GM19239 (cell line): ENCODE measurements at places on chromosomes 1 and 21.

DNA sequence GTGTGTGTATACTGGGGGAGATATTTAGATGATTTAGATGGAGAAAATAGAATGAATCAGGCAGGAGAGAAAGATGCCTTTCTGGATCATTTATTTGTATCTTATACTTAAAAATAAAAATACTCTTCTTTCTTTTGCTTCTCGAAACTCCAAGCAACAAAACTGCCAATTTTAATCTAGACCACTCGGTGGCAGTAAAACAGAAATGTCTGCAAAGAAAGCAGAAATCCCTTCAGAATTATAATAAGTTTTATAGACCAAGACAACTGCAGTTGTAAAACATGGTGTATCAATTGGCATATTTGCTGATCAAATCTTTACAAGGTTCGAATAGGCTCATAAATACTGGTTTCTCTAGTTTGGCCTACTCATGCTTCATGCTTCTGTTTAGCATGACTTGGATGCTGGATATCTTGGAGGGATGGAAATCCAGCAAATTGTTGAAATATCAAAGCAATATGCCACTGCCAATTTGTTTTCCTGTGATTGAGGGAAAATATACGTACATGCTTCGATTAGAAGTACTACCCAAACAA, 15.1 kb upstream of the C1orf87 start:
- no peak for DNase-seq

DNA sequence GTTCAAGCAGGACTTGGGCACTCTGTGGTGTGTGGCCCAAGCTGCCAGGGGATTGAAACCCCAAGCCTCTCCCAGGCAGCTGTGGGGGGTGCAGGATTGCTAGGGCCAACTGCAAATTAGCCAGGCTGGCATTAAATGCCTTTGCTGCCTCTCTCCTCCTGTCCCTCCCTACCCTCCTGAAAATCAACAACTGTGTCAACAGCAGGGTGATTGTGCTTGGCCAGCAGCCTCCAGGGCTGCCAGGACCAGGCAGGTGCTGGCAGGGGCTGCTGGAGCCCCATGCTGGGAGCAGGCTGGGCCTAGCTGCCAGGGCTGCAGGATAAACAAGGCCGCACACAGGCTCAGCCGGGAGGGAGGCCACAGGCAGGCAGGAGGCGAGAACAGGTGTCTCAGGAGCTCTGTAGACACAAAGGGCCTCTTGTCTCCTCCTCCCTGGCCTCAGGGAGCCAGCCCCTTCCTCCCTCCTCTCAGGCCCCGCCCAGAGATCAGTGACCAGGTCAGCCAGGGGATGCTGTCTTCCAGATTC, 11.4 kb downstream of the SOX13 start:
- DNase-seq, result no peak

DNA sequence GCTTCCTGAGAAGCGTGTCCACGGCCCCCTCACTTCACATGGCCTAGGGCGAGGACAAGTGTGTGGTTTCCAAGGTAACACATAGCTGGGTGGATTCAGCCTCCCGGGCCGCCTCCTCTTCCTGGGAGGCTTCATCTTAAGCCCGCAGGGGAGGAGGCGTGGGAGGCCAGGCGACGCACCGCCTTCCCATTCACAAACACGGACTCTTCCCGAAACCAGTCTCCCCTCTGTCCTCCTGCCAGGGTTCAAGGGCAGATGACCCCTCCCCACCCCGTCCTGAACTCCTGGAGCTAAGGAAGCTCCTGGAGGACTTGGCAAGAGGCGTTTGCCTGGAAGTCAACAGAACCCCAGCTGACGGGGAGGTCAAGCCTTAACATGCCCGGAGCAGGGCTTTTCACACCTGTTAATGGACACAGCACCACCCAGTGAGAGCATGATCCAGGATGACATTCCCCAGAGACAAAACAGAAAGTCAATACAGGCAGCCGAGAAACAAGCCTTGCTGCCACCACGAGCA, 56.7 kb downstream of the KCNN3 start:
- DNase-seq, result no peak

DNA sequence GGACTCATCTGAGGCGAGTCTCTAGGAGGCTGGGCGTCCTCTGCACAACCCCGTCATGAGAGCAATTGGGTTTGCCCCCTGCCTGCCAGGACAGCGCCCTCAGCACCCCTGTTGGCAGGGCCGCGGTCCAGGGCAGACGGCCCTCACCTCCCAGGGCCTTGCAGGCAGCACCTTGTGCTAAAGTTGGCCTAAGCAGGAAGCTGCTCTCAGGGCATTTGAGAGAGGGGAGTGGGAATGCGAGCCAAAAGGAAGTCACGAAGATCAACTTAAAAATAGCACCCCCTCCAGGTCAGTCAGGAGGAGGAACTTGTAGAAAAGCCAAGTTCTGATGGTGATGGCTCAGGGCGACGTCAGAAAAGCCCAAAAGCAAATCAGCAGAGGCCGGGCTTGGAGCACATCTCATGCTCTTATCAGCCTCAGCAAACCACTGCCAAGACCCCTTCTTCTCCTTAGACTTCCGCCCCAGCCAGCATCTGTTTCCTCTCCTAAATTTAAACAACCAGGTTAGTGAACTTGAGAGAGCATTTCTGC, 12.6 kb upstream of the ADORA3 start:
- DNase-seq, result no peak

- no peak for DNase-seq
These were observed 356.6 kb downstream of the HHAT start for GRCh38 chr1:210685295-210685650.

- DNase-seq, result no peak
These were observed 32.9 kb downstream of the JAK1 start for GRCh38 chr1:64933296-64934070.

- no peak for DNase-seq
These were observed 7.6 kb upstream of the HSPG2 start for GRCh38 chr1:21944733-21945073.

- no peak for DNase-seq
These were observed 370.3 kb upstream of the ADGRL2 start for GRCh38 chr1:81430236-81430938.

- no peak for DNase-seq
These were observed 1084.2 kb upstream of the NCAM2 start for GRCh38 chr21:19914028-19914427.

- DNase-seq, result no peak
These were observed 91.4 kb downstream of the AKT3 start for GRCh38 chr1:243758647-243759046.

DNA sequence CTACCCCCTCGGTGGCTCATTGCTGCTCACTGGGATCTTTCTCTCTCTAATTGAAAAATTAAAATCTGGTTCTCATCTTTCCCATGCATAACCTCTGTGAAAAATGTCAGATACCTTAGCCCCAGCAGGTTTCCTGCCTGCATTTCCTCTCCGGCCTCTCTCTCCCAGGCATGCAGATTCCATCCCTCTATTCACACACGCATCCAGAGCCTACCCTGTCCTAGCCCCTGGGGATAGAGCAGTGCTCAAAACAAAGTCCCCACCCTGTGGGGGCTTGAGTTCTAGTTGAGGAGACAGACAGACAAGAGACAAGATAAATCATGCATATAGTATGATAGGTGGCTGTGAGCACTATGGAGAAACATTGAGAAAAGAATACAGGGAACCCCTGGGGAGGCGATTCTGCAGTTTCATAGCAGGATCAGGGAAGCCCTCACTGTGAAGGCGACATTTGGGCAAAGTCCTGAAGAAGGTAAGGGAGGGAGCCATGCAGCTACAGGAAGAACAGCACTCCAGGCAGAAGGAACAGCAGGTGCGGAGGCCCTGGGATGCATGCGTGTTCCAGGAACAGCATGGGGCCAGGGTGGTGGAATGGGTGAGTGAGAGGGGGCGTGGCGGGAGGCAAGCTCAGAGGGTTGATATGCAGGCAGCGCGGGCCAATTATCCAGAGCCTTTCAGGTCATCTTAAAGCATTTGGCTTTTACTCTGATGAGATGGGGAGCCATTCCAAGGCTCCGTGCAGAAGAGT, 3.5 kb upstream of the BSND start:
- DNase-seq, result no peak

GRCh38 chr1:60431593-60431992, 358.0 kb upstream of the C1orf87 start:
- DNase-seq, result no peak

- DNase-seq, result no peak
These were observed 119.7 kb downstream of the C1orf21 start for GRCh38 chr1:184506481-184506880.

DNA sequence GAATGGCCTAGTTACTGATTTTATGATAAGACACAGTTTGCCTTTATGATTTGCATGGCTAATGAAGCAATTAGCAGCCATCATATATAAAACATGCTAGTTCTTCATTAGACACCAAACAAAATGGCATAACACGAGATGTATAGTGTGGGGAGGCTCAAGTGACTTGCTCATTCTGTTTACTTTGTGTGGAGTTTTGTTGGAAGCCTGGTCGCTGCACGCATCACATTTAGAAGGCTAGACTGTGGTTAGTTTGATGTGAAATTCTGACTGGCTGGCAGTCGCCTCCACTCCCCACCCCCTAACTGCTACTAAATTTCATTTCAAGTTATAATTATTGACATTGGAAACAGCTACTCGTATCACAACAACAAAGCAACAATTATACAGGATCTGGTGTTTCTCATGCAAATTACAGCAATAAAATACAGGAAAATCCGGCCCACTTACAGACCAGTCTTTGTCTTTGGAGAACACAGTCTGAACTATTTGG, 356.1 kb downstream of the LMO4 start:
- no peak for DNase-seq

GRCh38 chr1:7086106-7086505, 300.9 kb downstream of the CAMTA1 start:
- DNase-seq, result no peak

GRCh38 chr1:83775977-83776603, 222.8 kb downstream of the TTLL7 start:
- DNase-seq, result no peak

GRCh38 chr1:17950728-17951127, 156.9 kb upstream of the IGSF21 start:
- DNase-seq, result no peak

DNA sequence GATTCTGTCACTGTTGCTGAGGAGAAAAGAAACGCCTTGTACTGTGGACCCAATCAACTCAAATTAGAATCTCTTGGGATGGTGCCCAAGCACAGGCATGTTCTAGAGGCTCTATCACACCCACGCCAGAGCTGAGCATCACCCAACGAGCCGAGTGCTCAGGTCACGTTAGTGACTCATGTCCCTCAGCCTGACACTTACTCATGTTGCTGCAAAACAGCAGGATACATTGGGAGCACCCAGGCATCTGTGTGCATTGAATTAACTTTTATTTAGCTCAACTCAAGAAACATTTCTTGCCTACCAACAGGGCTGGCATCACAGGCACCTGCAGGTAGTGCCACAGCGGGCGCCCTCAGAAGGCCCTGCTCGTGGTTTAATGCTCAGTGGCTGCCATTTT, 149.8 kb downstream of the ETS2 start:
- no peak for DNase-seq

GRCh38 chr1:214318356-214318755, 37.4 kb downstream of the SMYD2 start:
- DNase-seq, result no peak

GRCh38 chr1:159162516-159163265, 8.7 kb upstream of the CADM3 start:
- no peak for DNase-seq

DNA sequence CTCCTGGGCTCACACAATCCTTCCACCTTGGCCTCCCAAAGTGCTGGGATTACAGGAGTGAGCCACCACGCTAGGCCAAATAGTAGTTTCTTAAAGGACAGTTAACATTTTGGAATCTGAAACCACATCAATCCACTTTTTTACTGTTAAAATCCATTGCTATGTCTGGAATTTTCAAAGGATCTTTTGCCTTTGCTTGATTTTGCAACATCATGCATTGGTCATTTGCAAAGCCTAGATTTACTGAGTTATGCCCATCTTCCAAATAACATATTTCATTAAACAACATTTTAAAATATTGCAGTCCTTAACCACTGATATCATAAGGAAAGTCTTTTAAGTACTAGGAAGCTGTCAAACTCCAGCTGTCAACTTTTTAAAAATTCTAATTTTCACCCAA, 3.3 kb downstream of the POGZ start:
- DNase-seq, result no peak

GRCh38 chr21:35974775-35975174, 85.6 kb downstream of the SETD4 start:
- no peak for DNase-seq

GRCh38 chr1:241840164-241840563, 7.8 kb upstream of the EXO1 start:
- no peak for DNase-seq

- no peak for DNase-seq
These were observed 987 bp upstream of the CDCP2 start for GRCh38 chr1:54153535-54154439.

DNA sequence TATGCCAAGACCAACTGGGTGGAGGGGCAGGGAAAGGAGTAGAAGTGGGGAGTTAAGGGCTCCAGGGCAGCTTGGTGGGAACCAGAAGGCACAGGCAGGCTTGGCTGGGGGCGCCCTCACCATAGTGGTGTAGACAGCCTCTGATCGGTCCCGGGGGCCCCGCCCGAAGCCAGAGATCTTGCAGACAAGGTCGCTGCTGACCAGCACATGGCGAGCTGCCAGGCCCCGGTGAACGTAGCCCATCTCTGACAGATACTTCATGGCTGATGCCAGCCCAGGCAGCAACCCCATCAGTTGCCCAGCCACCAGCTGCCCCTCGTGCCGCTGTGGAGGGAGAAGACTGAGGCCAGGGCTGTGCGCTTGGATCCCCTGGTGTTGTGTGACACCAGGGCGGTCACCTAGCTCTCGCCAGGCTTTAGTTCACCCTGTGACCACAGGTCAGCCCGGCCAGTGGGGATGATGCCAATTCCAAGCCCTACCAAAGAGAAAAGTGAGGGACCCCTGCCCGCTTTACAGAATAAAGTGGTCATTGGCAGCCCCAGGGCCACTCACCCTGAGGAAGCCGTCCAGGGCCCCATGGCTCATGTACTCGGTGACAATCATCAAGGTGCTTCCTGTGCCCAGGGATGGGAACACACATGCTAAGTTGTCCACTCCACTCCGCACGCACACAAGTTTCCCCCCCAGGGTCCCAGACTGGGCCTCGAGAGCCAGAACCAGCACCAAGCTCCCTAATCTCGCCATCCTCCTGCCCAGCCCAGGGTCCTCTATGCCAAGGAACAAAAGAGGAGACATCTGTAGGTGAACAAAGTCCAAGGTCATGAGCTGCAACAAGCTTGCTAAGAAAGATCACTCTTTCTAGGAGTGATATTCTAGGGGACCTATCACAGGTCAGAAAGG, 28.2 kb downstream of the CDCA8 start:
- no peak for DNase-seq

- DNase-seq, result no peak
These were observed 27.2 kb downstream of the FABP3 start for GRCh38 chr1:31345635-31346034.

- DNase-seq, result peak; percentile 41
These were observed 10.9 kb downstream of the C1orf216 start for GRCh38 chr1:35707601-35708440.

DNA sequence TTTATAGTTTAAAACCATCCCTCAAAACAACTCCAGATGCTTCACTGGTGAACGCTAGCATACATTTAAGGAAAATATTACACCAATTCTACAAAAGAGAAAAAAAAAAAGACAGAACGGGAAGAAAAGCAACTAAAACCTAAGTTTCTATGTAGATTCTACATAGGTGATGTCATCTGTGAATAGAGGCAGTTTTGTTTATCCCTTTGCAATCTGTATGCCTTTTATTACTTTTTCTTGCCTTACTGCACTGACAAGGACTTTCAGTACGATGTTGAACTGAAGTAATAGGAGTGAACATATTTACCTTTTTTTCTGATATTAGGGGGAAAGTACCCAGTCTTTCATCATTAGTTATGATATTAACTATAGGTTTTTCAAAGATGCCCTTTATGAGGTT, 101.7 kb upstream of the HAO2 start:
- DNase-seq, result no peak

GRCh38 chr1:84377480-84378095, 20.7 kb upstream of the DNASE2B start:
- DNase-seq, result no peak

GRCh38 chr1:27521336-27521831, 31.4 kb upstream of the WASF2 start:
- no peak for DNase-seq
